ENCODE measurements at places on chromosomes 5 and 9.

- DNase-seq = peak; percentile 65
Observed at GRCh38 chr5:98904780-98905179, 24.0 kb downstream of the CHD1 start.

DNA sequence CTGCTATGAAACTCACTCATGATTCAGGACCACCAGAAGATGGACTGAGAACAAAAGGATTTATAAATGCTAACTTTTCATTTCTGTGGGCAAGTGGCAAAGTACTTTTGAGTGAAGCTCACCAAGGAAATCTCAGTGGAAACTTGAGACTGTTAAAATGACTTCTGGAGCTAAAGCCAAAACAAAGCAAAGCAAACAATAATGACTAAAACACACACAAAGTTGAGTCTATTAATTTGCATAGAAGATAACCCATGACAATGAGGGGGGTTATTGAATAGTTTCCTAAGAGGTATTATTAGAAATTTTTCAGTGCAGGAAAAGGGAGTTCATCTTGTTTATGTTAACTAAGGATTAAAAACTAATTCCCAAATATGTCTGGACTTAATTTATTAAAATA lies 612.8 kb upstream of the FAM174A start:
- DNase-seq = no peak

GRCh38 chr9:38333047-38333446 lies 59.5 kb upstream of the ALDH1B1 start:
- no peak for DNase-seq

GRCh38 chr9:34993502-34994259 lies 4.1 kb downstream of the DNAJB5 start:
- DNase-seq = no peak

DNA sequence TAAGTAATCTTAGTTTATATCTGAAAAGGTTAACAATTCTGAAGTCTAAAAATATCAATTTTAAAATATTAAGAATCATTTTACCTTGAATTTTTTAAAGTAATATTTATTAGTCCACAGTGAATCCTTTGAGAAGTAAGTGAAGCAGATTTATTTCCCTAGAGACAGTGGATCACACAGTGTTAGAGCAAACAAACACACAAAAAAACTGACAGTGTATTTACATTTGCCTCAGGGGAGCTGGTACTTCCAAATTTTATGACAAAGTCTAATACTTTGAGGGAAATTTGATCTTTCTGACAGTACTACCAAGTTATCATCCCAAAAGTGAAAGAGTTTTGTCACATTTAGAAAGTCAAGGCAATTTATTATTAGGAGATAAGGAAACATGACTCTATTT lies 1750.6 kb upstream of the CDH9 start:
- DNase-seq = no peak

DNA sequence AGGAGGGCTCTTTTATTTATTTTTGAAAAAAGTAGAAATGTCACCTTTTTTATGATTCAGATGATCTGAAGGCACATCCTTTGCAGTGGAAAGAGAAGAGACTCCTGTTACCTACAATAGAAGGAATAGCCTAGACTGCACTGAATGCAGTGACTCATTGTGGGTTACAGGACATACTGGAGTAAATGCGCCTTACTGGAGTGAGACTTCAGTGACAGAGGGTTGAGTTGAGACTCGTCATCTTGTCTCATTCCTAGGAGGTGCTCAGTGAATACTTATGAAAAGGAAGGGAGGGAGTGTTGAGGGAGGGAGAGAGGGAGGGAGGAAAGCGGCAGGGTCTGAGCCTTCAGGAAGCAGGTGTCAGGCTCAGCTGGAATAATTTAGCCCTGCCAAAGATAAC lies 25.2 kb downstream of the ANKRA2 start:
- DNase-seq = no peak

- peak; percentile 21 for DNase-seq
Observed at GRCh38 chr5:95283761-95284571, 928 bp downstream of the MCTP1 start.

DNA sequence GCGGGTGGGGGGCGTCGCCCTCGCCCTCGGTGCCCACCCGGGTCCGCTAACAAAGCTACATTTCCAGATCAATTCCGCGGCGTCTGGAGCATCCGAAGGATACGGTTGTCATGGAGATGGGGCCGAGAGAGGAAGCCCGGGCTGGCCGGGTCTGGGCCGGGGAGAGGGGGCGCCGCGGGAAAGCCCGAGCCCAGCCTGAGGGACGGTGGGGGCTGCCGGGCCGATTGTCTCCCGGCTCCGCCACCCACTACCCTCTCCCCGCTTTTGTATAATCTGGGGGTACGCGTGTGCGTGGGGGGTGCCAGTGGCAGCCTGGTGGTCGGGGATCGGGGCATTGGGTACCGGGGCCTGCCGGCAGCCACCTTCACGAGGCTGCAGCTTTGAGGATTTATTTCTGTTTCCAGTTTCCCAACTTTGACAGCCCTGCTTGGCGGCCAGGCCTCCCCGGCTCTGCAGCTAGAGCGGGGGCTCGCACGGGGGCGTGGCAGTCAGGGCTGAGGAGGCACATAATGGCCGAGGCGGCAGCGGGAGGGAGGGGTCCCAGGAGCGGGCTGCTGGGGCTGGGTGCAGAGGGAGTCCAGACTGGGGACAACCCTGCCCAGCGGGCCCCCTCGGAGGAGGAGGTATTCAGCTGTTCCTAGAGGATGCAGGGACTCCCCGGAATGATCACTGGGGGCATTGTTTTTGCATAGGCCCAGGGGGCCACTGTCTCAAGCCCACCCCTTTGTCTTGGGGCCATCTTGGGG lies 626 bp downstream of the PSD2 start:
- no peak for DNase-seq

- DNase-seq = peak; percentile 79
Observed at GRCh38 chr5:74575741-74576538, 64.6 kb downstream of the ENC1 start.

DNA sequence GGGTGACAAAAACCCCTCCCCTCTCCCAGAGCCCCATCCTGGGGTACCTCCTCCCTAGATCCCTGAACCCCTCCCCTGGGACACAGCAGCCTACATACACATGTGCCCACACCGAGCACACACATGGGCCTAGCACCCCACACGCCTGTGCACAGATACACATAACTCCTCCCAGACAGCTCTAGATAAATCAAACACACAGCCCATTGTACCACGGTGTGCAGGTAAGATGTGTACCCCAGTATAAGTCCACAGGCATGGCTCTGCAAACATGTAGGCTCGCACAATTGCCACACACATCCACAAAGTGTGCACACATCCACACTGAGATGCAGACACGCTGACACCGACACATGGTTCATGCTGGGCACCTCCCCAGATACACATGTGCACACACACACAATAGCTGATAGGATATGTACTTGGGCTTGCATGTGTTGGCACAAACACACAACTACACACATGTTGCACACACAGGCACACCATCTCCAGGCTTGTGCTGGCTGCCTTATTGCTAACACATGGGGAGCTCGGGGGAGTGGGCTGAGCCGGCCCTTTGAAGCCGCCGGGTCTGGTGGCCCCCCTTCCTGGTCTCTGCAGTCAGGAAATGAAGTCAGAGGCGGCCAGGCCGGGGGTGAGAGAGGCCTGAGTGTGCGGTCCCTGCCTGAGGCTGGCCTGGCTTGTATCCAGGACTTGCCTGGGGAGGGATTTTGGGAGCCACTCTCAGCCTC lies 30.2 kb downstream of the GOLGA2 start:
- no peak for DNase-seq

DNA sequence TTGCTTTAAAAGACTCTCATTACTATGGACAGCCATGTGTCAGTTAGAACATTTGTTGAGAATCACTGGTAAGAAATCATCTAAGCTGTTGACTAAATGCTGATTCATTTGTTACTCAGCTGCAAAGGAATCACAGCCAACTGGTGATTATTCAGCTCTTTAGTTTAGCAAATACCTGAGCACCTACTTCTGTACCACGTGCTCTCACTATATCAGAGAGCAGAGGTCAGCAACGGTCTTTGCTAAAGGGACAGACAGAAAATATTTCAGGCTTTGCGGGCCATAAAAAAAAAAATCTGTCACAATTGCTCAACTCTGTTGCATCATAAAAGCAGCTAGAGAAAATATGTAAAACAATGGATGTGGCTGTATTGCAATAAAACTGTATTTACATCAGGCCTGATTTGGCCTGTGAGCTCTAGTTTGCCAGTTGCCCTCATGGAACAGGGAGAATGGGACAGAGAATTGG lies 377.6 kb downstream of the DNAH5 start:
- DNase-seq = no peak

DNA sequence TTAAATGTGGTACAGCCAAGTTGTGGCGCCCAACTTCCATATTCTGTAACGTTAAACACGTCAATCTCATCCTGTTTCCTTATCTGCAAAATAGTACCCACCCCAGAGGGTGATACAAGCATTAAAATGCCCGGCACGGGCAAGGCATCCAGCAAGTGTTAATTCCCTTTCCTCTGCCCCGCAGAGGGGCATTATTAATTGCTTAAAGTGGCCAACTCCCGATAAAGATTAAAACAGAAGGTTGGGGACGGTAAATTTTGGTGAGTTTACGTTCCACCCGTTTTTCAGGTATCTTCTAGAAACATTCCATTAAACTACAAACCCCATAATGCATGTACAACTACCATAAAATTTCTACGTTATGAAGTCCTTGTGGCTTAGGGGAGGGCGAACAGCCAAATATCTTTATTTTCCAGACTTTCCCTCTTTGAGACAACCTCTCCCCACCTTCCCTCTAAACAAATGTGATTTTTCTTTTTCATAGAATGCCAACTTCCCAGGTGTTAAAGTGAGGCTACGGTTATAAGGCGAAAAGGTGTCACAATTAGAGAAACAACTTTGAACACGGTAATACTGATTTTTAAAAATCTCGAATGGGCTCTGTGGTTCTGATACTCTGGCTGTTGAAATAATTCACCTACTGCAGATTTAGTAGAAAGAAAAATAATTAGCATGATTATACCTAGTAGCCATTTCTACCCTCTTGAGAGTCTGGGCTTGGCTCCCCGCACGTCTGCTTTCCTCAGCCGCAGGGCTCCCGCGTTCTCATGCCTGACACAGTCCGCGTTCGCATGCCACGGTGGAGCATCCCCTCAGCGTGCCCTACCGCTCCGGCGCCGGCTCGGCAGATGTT lies 1.2 kb upstream of the GPBP1 start:
- DNase-seq = no peak

DNA sequence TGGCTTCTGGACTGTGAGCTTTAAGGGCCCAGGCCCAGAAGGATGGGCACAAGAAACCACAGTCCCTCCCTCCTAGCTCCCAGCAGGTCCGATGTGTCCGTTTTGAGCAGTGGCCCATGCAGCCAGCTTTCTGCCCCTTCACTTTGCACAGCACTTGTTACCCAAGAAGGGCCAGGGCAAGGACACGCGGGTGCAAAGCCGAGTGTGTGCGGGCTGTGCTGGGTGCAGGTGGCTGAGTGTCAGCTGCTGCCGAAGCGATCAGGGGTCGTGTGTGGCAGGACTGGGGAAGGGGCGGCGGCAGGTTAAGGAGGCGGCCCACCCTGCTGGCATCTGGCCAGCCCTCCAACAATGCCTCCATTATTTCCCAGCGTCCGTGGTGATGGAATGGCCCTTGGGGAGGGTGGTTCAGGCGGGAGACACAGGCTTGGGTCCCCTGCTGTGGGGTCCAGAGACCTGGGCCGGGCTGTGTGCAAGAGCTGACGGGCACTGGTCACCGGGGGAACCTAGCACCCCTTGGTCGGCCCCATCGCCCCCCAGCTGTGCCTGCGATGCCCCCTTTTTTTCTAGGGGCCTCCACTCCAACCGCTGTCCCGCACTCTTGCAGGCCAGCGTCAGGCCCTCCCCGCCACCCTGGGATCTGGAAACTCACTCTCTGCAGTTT lies 653 bp downstream of the LHX3 start:
- no peak for DNase-seq

DNA sequence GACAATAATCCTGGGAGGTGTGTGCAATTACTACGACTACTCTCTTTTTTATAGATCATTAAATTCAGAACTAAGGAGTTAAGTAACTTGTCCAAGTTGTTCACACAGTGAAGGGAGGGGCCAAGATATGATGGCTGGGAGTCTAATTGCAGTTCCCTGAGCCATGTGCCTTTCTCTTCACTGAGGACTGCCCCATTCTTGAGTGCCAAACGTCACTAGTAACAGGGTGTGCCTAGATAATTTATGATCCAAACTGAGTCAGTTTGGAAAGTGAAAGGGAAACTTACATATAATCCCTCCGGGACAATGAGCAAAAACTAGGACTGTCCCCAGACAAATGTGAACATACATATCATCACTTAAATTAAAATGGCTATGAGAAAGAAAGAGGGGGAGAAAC lies 20.2 kb downstream of the IL7R start:
- DNase-seq = no peak

DNA sequence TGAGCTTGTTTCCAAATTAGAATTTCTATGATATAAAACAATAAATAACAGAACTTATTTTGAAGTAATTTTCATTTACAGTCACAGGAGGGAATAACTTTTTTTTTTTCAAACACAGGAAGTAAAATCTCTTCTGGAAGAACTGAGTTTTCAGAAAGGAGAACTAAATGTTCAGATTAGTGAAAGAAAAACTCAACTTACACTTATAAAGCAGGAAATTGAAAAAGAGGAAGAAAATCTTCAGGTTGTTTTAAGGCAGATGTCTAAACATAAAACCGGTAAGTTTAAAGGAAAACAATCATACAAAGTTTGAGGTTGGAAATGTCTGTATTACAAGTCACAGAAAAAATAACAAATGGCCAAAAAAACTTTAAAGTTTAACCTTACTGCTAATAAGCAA lies 41.6 kb downstream of the RAB14 start:
- DNase-seq = no peak

DNA sequence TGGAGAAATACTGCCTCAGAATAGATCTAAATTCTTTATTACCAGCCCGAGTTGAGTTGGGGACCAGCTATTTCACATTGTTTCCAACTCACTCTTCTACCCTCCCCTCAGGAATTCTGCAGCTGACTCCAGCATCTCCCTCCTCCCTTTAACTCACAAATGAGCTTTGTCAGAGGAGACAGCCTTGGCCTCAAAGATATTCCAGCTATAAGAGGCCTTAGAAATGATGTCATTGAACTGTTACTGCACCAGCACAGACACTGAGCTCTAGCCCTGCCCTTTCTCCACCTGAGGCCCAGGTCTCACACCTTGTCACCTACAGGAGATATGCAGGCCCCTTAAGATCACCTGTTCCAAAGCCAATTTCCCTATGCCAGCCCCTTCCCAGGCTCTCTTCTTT lies 78.4 kb upstream of the ATP10B start:
- no peak for DNase-seq

- DNase-seq = no peak
Observed at GRCh38 chr9:133772581-133772980, 34.4 kb upstream of the SARDH start.

DNA sequence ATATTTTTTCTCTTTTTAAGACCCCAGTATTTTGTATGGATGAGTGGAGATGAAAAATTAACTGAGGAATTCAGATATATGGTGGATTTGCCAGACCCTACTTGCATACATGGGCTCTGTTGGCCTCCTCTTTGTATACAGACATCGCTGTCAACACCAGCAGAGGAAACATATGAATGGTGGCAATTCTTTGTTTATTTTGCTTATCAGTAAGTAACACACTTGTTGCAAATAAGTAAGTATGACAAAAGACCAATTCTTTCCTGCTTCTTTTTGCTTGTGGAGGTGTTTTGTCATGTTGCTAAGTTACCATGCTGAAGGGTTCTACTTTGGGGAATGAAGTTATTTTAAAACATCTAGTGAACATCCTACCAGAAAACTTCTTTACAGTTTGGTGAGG lies 298.2 kb downstream of the KIF4B start:
- DNase-seq = no peak

GRCh38 chr9:110050925-110051355 lies 157.0 kb downstream of the C9orf152 start:
- DNase-seq = peak; percentile 78

- no peak for DNase-seq
Observed at GRCh38 chr5:149456597-149457392, 77.7 kb upstream of the IL17B start.

- no peak for DNase-seq
Observed at GRCh38 chr5:128762661-128763306, 202.5 kb upstream of the SLC27A6 start.
